ENCODE measurements at places on chromosomes 2 and 18. TPM values are rescaled to one million over a fixed set of nuclear protein-coding genes. Genes with fewer than 3 reads are reported as not detected.

The KIAA2012 gene
- not detected for total RNA-seq

The GBX2 gene
- total RNA-seq: 24.4 TPM

The CCDC74B gene
- 7.4 TPM for total RNA-seq

The RAB6C gene
- total RNA-seq: not detected

- DNase-seq: peak; percentile 22
Measured at GRCh38 chr2:218125626-218126080, at the start of gene CXCR2. Gene CXCR2, plus strand, starts transcription at chr2:218126028. Its CDS starts 8,774 bp downstream, at chr2:218134802.

DNA sequence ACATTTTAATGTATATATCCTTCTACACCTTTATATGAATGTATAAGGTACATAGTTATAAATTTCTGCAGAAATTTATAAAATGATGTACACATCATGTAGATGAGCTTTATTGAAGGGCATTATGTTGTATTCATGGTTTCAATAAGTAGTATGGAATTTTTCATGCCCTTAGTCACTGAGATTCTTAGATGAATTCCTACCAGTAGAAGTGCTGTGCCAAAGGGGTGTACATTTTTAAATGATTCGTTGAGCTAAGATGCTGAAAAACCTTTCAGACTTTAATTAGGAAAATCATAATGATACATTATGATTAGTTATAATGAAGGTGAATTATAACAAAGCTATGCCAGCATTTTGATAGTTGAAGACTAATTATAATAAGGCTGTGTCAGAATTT, 115.2 kb downstream of the ZNF236 start:
- DNase-seq: no peak

All from H7 (cell line).